ENCODE measurements at places on chromosomes 11 and 22. TPM values are rescaled to one million over a fixed set of nuclear protein-coding genes. Genes with fewer than 3 reads are reported as not detected.

The AP2A2 gene
- total RNA-seq, result 33.3 TPM

The PITPNB gene
- 46.1 TPM for total RNA-seq

The UBASH3B gene
- 0.40 TPM for total RNA-seq

The KRTAP5-1 gene
- total RNA-seq, result not detected

The FAM111B gene
- total RNA-seq, result not detected

The SLC1A2 gene
- total RNA-seq, result not detected

The KCNC1 gene
- not detected for total RNA-seq

The SLC22A8 gene
- total RNA-seq, result not detected

DNA sequence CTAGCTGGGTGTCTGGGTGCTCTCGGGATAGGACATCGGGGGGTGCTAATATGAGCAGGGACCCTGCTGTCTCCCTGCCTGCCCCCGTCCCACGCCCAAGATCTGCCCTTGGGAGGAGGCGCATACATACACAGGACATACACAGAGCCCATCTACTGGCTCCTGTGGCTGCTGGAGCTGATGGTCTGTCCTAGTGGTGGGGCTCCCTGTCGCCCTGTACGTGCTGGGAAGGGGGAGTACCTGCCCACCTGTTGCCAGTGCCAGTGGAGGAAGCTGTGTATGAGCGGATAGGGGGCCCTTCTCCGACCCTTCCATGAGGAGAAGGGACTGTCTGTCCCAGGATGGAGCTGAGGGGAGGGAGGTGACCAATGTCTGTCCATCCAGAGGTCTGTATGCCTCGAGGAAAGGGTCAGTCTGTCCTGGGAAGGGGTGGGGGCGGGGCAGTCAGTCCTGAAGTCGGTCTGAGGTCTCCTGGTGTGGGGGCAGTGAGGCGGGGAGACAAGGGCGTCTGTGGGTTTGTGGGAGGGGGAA is 952 bp downstream of the TBC1D10A start:
- H3K36me3 ChIP-seq, result peaks cover 12% of the 10 kb centered on the region
- peak overlapping the region; percentile 69 for H3K4me3 ChIP-seq
- H3K4me1 ChIP-seq, result peaks cover 24% of the 10 kb centered on the region
- no peak for DNase-seq

- H3K27ac ChIP-seq, result no peak overlapping the region
- H3K4me1 ChIP-seq, result no peaks in the 10 kb centered on the region
- DNase-seq, result no peak
- H3K27me3 ChIP-seq, result peaks cover 29% of the 10 kb centered on the region
- H3K36me3 ChIP-seq, result no peaks in the 10 kb centered on the region
Measured at GRCh38 chr11:120565466-120566155, 54.1 kb downstream of the GRIK4 start.

DNA sequence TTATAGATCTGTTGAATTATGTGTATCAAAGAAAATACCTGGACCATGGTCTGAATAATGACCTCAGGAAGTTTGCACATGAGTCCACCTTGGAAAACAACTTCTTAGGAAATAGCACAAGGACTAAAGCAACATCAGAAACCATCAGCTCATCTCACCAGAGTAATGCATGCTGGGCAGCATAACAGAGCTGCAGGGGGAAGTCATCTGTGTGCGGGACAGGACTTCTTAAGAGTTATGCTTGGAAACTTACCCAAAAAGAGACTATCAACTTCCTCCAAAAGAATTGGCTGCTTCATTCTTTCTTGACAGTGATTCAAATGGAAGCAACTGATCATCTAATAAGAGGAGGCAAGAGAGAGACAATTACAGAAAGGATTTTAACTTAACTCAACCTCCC is 2.5 kb downstream of the OR56B4 start:
- H3K4me1 ChIP-seq, result no peaks in the 10 kb centered on the region
- H3K4me3 ChIP-seq, result no peak overlapping the region
- DNase-seq, result no peak
- H3K27me3 ChIP-seq, result no peaks in the 10 kb centered on the region
- H3K27ac ChIP-seq, result no peak overlapping the region

- H3K27ac ChIP-seq, result no peak overlapping the region
- H3K27me3 ChIP-seq, result no peaks in the 10 kb centered on the region
- H3K4me3 ChIP-seq, result no peak overlapping the region
- no peaks in the 10 kb centered on the region for H3K36me3 ChIP-seq
- no peak for DNase-seq
- H3K4me1 ChIP-seq, result no peaks in the 10 kb centered on the region
Measured at GRCh38 chr11:90635886-90636285, 413.0 kb upstream of the CHORDC1 start.

DNA sequence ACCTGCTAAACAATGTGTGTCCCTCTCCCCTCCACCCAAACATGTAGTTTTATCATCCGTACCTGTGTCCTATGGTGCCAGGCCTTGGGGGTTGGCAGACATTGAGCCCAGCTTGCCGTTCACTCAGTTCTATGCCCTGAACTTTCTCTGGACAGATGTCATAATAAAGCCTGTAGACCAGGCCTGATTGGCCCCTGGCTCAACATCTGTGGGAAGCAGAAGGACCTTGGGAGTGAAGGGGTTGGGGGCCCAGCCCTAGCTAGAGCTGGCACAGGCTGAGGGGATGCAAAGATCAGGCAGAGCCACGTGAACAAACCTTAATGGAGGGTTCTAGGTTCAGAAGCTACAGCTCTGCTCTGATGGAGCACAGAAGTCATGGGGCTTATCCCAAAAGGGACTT is 600.6 kb downstream of the BUD13 start:
- H3K36me3 ChIP-seq, result no peaks in the 10 kb centered on the region
- no peak for DNase-seq
- no peak overlapping the region for H3K4me3 ChIP-seq
- H3K4me1 ChIP-seq, result no peaks in the 10 kb centered on the region
- H3K27me3 ChIP-seq, result no peaks in the 10 kb centered on the region
- H3K27ac ChIP-seq, result no peak overlapping the region

- H3K4me1 ChIP-seq, result no peaks in the 10 kb centered on the region
- no peaks in the 10 kb centered on the region for H3K36me3 ChIP-seq
- DNase-seq, result no peak
- peaks cover 71% of the 10 kb centered on the region for H3K27me3 ChIP-seq
- H3K4me3 ChIP-seq, result no peak overlapping the region
Measured at GRCh38 chr11:45660729-45661438, 4.5 kb downstream of the CHST1 start.

GRCh38 chr11:86040919-86041850 is 27.7 kb downstream of the PICALM start:
- no peak overlapping the region for H3K4me3 ChIP-seq
- no peaks in the 10 kb centered on the region for H3K27me3 ChIP-seq
- peaks cover 28% of the 10 kb centered on the region for H3K36me3 ChIP-seq
- no peak for DNase-seq
- peaks cover 6% of the 10 kb centered on the region for H3K4me1 ChIP-seq

GRCh38 chr11:28697920-28698827 is 590.0 kb downstream of the METTL15 start:
- no peaks in the 10 kb centered on the region for H3K36me3 ChIP-seq
- peak; percentile 69 for DNase-seq
- no peaks in the 10 kb centered on the region for H3K27me3 ChIP-seq
- no peak overlapping the region for H3K4me3 ChIP-seq
- H3K27ac ChIP-seq, result no peak overlapping the region
- H3K4me1 ChIP-seq, result no peaks in the 10 kb centered on the region

DNA sequence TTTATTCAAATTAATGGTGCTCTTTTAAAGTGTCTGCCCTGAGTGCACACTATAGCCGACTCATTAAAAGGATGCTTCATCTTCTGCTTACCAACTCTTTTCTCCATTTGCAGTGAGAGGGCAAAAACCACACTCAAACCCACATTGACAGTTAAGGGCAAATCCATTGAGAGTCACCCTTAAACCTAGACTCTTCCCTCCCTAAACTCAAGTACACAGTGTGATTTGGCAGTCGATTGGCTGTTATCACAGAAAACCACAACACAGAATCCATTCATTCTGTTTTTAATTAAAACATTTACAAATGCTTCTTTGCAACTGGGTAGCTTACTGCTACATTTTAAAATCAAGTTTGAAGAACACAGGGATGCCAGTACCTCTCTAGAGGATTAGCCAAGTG is 120.0 kb downstream of the CADM1 start:
- DNase-seq, result no peak
- H3K36me3 ChIP-seq, result no peaks in the 10 kb centered on the region
- no peak overlapping the region for H3K4me3 ChIP-seq
- no peaks in the 10 kb centered on the region for H3K4me1 ChIP-seq
- no peaks in the 10 kb centered on the region for H3K27me3 ChIP-seq

GRCh38 chr11:47143322-47143721 is 33.4 kb downstream of the ARFGAP2 start:
- no peaks in the 10 kb centered on the region for H3K36me3 ChIP-seq
- no peak overlapping the region for H3K27ac ChIP-seq
- DNase-seq, result no peak
- H3K4me1 ChIP-seq, result no peaks in the 10 kb centered on the region

DNA sequence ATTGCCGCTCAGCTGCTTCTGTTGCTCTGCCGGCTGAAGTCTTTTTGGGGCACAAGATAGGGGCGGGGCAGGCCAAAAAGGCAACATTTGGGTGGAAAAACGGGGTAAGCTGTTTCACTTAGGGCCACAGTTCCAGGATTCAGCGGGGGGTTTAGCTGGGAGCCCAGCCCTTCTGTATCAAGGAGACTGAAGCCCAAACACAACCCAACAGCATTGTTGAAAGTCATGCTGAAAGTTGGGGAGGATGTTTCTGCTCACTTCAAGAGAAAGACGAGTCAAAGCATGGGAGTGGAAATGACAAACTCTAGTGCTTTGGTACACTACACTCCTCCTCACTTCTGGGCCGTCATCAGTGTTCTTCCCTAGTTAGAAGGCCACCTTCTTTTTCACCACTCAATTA is 56.1 kb upstream of the GNAZ start:
- peaks cover 9% of the 10 kb centered on the region for H3K4me1 ChIP-seq
- peaks cover 56% of the 10 kb centered on the region for H3K27me3 ChIP-seq
- H3K4me3 ChIP-seq, result no peak overlapping the region
- no peak overlapping the region for H3K27ac ChIP-seq

- H3K4me3 ChIP-seq, result no peak overlapping the region
- DNase-seq, result peak; percentile 26
- peaks cover 3% of the 10 kb centered on the region for H3K4me1 ChIP-seq
- H3K27me3 ChIP-seq, result no peaks in the 10 kb centered on the region
Measured at GRCh38 chr22:31881200-31881599, 63.1 kb upstream of the YWHAH start.

DNA sequence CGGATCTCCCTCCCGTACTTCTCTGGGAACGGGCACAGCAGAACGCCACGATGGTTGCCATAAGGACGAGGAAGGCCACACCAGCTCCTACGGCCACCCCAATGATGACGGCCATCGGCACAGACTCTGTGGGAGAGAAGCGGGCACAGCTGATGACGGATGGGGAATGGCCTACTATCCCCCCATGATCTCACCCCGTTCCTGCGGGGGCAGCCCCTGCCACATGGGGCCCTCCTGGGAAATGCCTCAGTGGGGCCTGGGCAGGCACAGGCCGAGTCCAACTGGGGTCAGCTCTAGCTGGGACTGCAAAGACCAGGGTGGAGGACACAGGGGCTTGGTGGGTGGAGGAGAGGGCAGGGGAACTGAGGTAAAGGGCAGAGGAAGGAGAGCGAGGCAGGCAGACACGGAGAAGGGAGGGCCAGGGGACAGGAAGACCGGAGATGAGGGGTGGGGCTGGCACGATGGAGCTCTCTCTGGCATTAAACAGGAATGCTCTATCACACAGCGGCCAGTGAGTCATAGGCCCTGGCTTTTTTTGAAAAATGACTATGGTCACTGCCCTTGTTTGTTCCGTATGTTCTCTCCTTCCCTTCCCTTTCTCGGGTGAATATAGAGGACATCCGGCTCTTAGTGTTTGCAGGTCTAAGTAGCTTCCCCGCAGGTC is 76.0 kb downstream of the ST3GAL4 start:
- DNase-seq, result no peak
- H3K36me3 ChIP-seq, result no peaks in the 10 kb centered on the region
- H3K4me1 ChIP-seq, result no peaks in the 10 kb centered on the region
- no peak overlapping the region for H3K27ac ChIP-seq

DNA sequence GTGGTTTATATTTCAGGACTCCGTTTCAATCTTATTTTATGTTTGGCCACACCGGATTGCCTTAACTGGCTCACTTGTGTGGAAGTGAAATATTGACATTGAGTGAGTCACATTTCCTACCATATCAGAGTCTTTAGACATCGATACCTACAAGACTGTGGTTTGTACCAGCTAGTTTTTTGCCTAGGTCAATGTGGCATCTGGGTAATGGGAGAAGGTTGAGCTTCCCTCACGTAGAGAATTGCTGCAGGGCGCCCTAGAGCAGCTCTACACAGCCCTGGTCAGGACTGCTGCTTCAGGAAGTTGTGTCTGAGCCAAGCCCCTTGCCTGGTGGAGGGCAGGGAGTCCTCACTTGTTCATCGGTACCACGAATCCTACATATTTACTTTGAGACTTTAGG is 1.6 kb downstream of the GRAMD1B start:
- peaks cover 9% of the 10 kb centered on the region for H3K4me1 ChIP-seq
- H3K27ac ChIP-seq, result no peak overlapping the region
- H3K27me3 ChIP-seq, result no peaks in the 10 kb centered on the region
- no peak overlapping the region for H3K4me3 ChIP-seq
- no peak for DNase-seq
- H3K36me3 ChIP-seq, result no peaks in the 10 kb centered on the region

- H3K36me3 ChIP-seq, result no peaks in the 10 kb centered on the region
- no peak for DNase-seq
- no peak overlapping the region for H3K27ac ChIP-seq
Measured at GRCh38 chr11:31337806-31338205, 31.7 kb downstream of the DCDC1 start.

DNA sequence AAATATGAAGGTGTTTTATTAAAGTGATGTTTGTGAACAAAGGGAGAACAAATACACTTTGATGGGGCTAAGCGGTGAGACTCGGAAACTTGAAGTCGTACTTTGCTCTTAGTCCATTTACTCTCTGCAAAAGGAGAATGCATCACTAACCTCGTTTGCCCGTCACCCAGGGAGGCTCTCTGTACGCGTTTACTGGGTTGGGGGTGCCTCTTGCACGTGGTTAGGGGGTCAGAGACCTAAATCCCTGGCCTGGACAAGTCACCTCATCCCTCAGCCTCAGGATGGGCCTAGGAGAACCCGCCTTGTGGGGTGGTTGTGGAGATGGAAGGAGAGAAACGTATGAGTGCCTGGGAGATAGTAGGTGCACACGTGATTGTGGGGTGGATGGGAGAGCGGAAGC is 803 bp upstream of the IFT27 start:
- H3K4me3 ChIP-seq, result no peak overlapping the region
- no peaks in the 10 kb centered on the region for H3K36me3 ChIP-seq
- peaks cover 8% of the 10 kb centered on the region for H3K4me1 ChIP-seq

DNA sequence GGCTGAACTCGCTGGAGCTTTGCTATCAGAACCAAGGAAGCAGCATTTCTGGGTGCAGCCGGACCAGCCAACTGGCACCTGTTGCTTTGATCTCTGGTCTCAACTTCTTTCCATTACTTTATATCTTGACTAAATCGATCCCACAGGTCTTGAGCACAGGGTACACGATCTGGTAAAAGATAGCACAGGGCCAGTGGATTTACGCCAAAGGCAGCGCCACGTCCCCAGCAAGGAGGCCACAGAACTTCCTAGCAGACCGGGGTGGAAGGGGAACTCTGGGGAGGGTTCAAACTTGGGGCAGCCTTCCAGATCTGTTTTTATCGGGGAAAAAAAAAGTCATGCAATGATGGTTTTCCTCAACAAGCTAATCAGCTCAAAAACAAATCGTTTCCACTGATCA is 14.0 kb downstream of the VPS37C start:
- no peak for DNase-seq
- peaks cover 40% of the 10 kb centered on the region for H3K4me1 ChIP-seq
- H3K4me3 ChIP-seq, result no peak overlapping the region
- peaks cover 10% of the 10 kb centered on the region for H3K36me3 ChIP-seq
- H3K27ac ChIP-seq, result no peak overlapping the region
- no peaks in the 10 kb centered on the region for H3K27me3 ChIP-seq

Measured in K562 (cell line).